H4 (cell line): ENCODE measurements at places on chromosomes 6 and 20. TPM values are rescaled to one million over a fixed set of nuclear protein-coding genes. Genes with fewer than 3 reads are reported as not detected.

The CALHM4 gene
- 0.39 TPM in 1 of 2 replicates, not detected in the other for total RNA-seq

GRCh38 chr6:17842934-17843821, 136.5 kb upstream of the NUP153 start:
- no peak for DNase-seq

GRCh38 chr6:34315780-34316179, 67.0 kb upstream of the SMIM29 start:
- no peak for DNase-seq

The ID1 gene
- total RNA-seq, result 410 and 489 TPM in 2 replicates

The TREM1 gene
- 0.52 TPM in 1 of 2 replicates, not detected in the other for total RNA-seq

DNA sequence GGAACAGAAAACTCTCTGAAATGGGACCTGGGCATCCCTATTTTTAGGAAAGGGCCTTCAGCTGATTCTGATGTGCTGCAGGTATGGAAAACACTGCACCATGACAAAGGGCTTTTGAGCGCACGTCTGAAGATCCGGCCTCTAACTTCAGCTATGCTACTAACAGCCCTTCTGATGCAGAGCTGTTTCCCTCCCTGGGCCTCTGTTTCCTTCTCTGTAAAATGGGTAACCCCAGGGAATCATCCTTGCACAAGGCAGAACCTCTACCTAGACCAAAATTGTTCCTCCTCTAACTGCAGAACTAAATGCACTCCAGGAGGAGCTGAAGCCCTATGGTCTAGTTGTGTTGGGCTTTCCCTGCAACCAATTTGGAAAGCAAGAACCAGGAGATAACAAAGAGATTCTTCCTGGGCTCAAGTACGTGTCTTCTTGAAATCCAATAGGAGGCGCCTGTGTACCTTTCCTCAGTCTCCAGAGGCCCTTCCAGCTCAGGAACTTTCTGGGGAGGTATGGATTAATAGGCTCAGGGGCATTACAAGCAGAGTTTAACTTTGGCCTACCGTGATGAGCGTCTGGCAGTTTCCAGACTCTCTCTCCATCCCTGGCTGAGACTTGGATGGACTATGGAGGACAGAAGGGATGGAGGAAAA, 5.9 kb downstream of the GPX5 start:
- DNase-seq, result no peak

The EEF1A2 gene
- total RNA-seq, result 181 and 233 TPM in 2 replicates
